SK-MEL-5 (cell line): ENCODE measurements at places on chromosomes 1 and 21.
A peak's percentile ranks its signal among the peaks of the same experiment; 100 is the strongest.

DNA sequence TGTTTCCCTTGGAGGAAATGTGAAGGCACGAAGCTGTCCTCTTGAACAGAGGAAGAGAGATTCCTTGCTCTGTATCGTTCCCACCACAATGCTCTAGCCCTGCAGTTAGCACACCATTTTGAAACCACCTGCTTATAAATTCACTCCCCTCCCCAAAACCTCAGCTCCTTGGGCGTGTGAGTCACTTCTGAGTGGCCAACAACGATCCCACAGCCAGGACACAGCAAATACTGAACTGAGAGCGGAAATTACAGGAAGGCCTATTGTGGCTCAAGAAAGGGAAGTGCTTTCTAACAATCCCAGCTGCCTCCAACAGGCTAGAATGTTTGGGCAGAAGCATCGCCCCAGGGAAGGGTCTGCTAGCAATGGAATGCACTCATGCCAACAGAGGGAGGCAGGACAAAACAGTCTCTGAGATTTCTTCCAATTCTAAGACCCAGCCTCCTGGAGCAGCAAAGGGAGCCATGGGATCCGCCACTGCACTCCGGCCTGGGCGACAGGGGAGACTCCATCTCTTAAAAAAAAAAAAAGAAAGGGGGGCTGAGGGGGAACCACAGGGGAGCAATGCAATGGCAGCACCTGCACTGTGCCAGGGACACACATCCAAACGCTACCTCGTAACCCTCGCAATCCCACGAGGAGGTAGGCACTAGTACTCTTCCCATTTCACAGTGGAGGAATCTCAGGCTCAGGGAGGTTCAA is 1.9 kb downstream of the TMEM53 start:
- peak; percentile 94 for DNase-seq

DNA sequence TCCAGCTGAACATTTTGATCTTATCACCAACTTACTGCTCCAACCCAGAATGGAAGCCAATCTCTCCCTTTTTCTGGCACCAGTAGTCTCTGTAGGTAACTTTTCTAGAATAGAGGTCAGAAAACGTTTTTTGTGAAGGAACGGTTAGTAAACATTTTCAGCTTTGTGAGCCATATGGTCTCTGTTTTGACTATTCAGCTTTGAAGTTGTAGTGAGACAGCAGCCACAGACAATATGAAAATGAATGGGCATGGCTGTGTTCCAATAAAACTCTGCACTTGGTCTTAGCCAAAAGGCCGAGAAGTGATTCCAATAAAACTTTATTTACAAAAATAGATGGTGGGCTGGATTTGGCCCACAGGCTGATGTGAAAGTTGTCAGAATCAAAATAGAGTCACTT is 28.9 kb downstream of the MAP10 start:
- DNase-seq = no peak

- no peak for DNase-seq
These were observed 67.9 kb downstream of the OSBPL9 start for GRCh38 chr1:51684776-51685175.

- no peak for DNase-seq
These were observed 2.8 kb downstream of the PRRX1 start for GRCh38 chr1:170666541-170667254.

DNA sequence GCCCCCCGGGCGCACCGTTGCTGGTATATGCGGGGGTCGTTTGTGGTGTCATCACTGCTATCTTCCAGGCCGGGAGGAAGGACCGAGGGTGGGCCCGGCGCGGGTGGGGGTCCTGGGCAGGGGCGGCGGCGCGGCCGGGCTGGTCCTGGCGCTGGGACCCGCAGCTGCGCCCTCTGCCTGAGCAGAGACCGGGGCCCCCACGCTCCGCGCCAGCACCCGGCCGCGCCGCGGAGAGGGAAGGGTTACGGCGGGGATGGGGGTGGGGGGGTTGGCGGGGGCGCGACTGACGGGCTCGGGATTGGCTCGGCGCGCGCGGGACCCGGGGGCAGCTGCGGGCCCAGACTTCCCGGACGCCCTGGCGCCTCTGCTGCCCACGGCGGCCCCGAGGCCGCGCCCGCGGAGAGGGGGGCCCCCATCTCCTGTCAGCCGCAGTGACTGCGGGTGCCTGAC is 13.8 kb upstream of the SAMD11 start:
- DNase-seq = no peak

- DNase-seq = no peak
These were observed 8.5 kb downstream of the SERTAD4 start for GRCh38 chr1:210241121-210241520.

DNA sequence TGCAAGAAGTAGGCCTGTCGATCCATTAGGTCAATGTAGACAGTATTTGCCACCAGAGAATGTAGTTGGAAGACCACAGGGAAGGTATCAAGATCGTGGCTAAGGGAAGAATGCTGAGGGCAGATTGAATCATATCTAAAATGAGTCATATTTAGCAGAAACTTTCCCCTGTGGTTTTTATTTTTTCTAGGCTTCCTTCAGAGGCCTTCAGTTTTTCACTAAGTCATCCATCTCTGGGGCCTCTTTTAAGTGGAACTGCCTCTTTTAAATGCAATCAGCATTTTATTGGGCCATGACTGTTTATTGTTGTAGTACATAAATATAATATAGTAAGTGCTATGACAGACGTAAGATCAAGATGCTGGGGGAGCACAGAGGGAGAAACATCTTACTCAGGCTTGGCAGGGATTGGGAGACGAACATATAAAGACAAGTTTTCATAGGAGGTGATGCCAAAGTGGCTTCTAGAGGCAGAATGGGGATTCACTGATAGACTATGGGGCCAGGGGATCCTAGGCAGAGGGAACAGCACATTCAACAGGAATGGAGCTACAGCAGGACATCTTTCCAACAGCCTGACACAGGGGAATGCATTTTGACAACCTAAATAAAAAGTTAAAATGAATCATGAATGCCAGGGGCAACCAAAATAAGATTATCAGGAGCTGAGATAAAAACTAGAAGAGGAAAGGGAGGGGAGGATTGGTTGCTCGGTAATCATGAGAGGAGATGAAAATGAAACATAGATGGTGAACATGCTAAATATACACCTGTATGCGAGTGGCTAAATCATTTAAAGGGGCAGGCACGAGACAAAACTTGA is 20.1 kb downstream of the UBE2U start:
- no peak for DNase-seq

GRCh38 chr1:25031966-25032667 is 102.0 kb upstream of the RUNX3 start:
- DNase-seq = no peak

DNA sequence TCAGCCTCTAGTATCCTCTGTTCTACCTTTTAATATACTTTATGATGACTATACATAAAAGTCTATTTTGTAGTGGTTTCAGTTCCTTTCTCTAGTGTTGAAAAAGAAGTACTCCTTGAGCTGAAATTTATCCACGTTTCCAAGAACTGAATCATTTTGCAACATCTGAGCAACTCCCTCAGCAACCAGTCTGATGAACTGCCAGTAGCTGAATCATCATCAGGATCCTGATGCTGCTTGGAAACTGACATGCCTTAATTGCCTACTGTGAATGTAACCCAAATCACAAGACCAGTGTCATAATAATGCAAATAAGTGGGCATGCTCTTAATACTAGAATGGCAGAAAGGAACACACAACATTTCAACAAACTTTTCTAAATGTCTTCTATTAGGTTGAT is 103.3 kb downstream of the CYYR1 start:
- DNase-seq = no peak

DNA sequence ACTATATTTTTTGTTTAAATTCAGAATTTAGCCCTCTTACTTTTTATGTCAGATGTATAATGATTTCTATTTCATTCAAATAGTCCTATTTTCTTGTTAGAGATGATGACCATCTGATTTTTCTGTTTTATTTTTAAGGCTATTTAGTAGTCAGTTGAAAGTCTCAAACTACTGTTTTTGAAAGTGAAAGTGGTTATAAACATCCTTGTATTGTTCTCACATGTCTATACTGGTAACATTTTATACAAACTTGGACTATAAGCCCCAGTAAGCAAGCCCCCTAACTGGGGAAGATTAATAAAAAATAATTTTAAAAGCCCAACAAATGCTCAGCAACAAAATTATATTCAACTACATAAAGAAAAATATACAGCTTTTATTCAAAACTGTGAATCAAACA is 271.3 kb upstream of the RGS18 start:
- no peak for DNase-seq

- DNase-seq = peak; percentile 29
These were observed 12.8 kb downstream of the PROK1 start for GRCh38 chr1:110463725-110464124.

GRCh38 chr1:9609998-9610397 is 21.3 kb downstream of the TMEM201 start:
- no peak for DNase-seq

DNA sequence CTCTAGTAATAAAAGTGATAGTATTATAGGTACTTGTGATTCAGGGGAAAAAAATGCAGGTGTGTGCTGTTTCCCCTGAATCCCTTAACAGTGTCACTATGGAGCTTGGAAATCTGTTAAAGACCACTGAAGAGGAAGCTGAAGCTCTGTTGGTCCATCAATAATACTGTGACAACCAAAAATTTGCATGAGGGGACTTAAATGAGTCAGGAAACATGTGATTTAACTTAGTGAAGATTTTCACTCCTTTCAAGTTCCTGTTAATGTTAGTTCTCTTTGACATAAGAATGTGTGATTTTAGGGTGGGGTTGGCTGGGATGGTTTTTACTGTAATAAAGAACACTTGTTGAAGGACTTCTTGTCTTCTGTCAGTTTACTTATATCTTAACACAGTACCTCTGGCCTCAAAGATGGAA is 32.0 kb downstream of the VANGL2 start:
- no peak for DNase-seq

DNA sequence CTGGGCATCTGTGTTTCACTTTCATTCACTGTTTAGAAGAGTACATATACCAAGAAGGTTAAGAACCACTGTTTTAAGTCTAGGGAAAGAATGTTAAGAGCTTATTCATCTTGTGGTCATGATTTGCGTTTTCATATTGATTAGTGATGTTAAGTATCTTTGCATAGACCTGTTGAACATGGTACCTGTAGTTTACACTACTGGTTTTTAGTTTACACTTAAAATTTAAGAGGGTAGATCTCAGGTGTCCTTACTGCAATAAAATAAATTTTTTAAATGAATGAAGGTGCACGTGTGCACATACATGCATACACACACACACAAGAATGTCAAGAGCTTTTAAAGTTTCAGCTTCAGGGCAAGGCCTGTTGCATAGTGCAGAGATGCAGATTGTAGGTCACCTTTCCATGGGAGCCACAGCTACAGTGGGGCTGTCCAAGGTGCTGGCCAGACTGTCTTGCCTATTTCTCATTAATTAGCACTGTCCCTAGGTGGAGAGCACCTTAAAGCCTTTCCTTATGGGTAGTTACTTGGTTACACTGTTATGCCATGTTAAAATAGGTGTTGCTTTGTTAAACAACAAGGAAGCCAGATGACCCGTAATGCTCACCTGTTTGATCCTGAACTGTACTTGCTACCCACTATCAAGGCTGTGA is 543.0 kb upstream of the DAB1 start:
- DNase-seq = no peak

DNA sequence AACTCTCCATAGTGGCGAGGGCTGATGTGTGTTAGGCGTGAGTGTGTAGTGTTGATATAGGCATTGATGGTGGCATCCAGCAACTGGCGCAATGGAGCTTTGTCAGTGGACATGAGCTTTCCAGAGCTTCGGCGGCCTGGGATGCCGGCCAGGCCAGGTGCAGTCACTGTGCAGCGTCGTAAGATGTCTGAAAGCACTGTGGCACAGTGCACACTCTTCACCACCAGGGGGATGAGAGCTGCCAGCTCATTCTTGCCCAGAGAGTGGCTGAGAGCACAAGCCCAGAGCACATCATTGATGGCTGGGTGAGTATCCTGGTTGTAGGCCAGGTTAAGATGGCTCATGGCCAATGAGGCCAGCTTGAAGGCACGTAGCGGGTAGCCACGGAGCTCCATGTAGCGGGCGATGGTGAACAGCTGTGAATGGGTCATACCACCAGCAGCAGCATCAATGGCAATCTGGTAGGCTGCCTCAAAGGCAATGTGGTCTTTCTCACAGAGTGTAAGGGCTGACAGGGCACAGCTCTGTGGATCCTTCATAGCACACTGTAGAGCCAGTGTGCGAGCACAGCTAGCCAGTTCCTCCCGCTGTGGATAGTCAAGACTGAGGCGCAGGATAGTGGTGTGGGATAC is 6.7 kb downstream of the UROD start:
- DNase-seq = peak; percentile 68

- no peak for DNase-seq
These were observed 419.4 kb upstream of the USP24 start for GRCh38 chr1:55634516-55634915.

DNA sequence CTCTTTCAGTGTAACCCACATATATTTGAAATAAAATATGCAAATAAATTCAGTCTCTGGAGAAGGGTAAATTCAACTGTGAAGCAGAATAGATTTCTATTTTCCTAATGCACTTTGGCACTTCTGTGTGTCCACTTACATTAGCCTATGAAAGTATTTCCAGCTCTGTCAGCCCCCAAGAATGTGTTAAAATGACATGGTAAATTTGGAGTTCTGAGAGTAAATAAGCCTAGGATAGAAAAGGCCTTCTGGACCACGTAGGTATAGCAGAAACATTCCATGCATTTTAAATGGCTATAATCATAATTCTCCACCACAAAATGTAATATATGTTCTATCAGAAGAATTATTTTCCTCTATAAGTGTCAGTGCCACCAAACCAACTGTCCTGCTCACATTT is 276.2 kb downstream of the NEGR1 start:
- no peak for DNase-seq

DNA sequence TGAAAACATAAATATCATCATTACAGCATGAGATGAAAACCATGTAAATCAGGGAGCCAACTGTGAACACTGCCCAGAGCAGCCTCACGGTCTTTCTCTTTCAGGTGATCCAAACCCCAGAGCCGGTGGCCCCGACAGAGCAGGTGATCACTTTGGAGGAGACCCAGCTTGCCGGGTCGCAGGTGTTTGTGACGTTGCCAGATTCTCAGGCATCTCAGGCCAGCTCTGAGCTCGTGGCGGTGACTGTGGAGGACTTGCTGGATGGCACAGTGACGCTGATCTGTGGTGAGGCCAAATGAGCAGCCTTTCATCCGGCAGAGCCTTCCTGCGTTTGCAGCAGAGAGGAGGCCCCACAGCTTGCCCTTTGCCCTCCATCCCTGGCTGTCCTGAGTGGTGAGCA is 37.2 kb upstream of the EPHA8 start:
- no peak for DNase-seq

DNA sequence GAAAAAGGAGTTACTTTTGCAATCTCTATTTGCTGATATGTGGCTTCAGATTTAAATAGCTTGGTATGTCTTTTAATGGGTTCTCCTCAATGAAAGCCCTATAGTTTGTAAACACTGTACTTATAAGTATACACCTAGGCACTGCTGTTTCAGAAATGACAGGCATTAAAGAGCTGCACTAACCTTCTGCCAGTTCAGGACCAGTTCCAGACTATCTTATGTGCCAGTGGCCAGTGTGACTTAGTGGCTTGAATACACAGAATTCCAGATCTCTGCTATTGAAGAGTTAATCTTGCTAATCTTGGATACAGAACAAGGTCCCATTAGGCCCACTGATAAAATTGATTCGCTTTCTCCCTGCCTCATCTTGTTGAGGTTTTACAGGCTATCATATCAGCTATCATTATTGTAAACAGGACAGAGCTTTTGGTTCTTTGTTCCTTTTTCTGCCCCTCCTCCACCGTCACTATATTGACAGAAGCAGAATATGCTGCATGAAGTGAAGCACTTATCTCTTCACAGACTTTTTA is 337.5 kb downstream of the LRRIQ3 start:
- DNase-seq = no peak
